ENCODE measurements at places on chromosomes 12 and 14.

DNA sequence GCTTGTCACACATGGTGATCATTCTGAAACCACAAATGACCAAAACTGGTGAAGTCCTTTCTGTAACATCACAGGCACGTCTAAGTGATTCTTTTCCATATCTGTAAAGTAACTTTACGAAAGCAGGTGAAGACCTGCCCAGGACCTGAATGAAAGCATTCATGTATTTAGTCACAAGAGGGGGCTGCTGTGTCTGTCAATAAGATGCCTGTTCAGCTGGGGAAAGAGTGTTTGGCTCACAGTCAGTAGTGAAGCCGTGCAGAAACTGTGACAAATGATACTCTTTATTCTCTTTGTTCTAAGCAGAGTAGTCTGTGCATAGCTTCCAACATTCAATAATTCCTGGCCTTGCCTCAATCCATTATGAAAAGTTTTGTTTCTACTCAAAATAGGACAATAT is 373.5 kb upstream of the OR4E1 start:
- peak; percentile 15 for DNase-seq

GRCh38 chr12:31631809-31632208 is 27.7 kb upstream of the ETFBKMT start:
- DNase-seq, result no peak

DNA sequence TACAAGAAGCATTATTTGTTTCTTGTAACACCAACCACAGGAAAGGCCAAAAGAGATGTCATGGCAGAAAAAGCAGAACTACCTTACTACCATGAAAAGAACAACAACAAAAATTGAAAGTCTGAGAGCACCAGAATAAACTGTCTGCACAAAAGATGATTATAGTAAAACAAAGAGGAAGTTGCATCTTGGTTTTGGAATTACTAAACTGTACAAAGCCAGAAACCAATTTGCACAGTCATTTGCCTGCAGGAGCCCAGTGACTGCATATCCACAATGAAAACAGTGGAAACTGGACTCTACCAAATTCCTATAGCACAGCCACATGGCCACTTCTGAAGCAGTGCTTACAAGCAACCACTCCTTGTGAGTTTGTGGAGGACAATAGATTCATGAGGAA is 276.2 kb downstream of the SSPN start:
- no peak for DNase-seq

DNA sequence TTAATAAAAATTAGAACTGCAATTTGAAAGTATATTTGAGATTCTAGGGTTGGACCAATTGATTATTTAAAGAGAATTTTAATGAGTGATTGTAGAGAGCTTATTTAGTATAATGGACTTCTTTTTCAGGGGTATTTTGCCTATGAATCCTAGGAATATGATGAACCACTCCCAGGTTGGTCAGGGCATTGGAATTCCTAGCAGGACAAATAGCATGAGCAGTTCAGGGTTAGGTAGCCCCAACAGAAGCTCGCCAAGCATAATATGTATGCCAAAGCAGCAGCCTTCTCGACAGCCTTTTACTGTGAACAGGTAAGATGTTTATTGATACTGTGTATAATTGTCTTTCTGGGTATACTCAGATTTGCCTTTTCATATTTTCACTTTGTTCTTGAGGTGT is 35.9 kb upstream of the KCNMB4 start:
- no peak for DNase-seq

GRCh38 chr12:115268451-115268850 is 584.5 kb upstream of the TBX3 start:
- no peak for DNase-seq

GRCh38 chr14:64069634-64070359 is 217.0 kb downstream of the SYNE2 start:
- DNase-seq, result no peak

DNA sequence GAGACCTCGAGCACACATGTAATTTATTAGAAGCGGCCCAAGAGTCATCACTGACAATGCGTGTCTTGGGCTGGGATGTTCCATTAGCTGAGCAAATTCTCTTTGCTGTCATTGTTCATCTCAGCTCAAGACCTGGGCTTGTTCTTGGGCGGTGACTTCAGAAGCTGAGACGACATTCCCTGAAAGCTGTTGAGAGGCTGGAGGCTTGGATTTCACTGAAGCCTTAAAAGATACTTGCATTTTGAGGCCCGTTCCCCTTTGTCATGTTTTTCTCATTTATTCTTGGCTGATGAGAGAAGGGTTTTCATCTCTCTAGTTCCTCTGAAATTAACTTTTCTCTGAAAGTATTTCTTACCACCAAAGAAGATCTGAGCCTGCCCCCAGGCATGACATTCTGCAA is 16.6 kb upstream of the SUSD6 start:
- no peak for DNase-seq

GRCh38 chr14:101492716-101493115 is 68.6 kb upstream of the DIO3 start:
- no peak for DNase-seq
